NCI-H460 (cell line): ENCODE measurements at places on chromosomes 5 and 9.

GRCh38 chr5:756171-756570 is 28.4 kb downstream of the ZDHHC11B start:
- DNase-seq, result no peak

DNA sequence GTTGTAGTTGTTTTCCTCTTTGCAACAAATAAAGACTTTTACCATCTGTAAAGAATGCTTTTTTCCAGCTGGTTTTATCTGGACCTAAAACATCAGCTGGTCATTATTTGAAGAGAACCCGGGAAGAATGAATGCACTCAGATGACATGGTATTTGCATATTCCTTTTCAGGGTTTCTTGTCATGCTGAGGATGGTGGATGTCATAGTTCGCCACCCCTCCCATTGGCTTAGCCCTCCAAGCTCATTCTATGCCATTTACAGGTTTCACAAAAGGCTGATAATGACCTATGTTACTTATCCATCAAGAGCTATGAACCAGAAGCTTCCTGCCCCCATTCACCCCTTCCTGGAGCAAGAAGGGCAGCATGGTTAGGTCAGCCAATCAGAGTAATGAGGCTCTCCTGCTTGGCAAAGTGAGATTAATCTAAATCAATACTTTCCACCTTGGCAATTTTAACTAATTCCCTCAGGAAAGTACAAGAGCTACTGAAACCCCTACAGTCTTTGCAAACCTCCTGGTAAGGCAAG is 440.5 kb upstream of the TLE4 start:
- no peak for DNase-seq

DNA sequence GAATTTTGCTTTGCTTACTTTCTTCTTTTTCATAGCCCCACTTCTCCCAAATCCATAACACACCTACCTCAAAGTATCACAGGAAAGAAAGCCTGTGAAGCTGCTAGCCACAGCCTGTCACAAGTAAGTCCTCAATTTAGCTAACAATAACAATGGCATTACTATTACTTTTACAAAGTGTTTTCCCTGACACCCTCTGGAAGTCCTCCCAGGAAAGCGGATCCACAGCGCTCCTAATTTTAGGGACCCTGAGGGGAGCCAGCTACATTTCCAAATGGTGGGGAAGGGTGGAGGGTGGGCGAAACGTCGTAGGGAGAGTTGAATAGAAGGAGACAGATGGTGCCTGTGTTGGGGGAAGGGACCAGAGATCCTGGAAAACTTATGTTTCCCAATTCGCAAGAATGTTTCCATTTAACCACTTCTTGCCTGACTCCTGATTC is 523 bp upstream of the WWC1 start:
- no peak for DNase-seq

DNA sequence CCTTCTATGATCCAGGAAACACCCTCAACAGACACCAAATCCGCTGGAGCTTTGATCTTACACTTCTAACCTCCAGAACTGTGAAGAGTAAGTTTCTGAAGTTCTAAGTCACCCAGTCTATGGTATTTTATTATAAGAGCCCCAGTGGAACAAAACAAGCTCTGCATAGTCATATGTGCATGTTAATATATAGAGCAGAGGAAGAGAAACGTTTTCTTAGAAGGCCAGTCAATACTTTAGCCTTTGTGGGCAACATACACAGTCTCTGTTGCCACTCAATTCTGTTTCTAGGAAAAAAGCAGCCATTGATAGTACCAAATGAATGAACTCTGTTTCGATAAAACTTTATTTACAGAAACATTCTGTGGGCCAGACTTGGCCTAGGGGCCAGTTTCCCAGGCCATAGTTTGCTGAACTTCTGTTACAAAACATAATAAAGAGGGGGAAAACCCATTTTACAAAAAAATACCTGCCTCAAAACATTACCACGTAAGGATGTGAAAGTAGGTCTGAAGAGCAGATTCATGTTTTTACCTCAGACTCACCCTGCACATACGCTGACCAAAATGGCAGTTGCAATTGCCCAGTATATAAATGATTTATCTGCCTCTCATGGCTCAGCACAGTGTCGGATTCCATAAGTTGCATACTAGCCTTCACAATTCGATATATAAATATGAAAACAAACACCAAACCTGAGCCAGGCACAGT is 350.5 kb downstream of the SLIT3 start:
- no peak for DNase-seq

DNA sequence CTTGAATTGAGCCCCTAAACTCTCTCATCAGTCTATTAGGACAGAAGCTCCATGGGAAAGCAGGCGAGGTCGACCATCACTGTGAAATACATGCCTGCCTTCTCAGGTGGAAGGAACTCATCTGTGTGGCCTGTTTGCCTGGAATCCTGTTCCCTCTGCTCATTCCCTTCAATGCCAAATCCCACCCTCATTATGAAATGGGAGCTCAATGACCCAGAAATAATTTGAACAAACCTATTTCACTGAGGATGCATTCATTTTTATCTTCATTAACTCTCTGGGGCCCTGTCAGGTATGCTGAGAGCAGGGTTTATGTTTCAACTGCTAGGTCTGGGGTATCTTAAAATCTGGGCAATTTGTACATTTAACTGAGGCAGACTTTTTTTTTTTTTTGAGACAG is 142.2 kb downstream of the MED27 start:
- no peak for DNase-seq
